ENCODE measurements at places on chromosomes 3 and 15.

- DNase-seq: no peak
Observed at GRCh38 chr3:70374179-70374578, 61.7 kb upstream of the MDFIC2 start.

- DNase-seq: no peak
Observed at GRCh38 chr3:15276028-15276724, 56.2 kb downstream of the SH3BP5 start.

DNA sequence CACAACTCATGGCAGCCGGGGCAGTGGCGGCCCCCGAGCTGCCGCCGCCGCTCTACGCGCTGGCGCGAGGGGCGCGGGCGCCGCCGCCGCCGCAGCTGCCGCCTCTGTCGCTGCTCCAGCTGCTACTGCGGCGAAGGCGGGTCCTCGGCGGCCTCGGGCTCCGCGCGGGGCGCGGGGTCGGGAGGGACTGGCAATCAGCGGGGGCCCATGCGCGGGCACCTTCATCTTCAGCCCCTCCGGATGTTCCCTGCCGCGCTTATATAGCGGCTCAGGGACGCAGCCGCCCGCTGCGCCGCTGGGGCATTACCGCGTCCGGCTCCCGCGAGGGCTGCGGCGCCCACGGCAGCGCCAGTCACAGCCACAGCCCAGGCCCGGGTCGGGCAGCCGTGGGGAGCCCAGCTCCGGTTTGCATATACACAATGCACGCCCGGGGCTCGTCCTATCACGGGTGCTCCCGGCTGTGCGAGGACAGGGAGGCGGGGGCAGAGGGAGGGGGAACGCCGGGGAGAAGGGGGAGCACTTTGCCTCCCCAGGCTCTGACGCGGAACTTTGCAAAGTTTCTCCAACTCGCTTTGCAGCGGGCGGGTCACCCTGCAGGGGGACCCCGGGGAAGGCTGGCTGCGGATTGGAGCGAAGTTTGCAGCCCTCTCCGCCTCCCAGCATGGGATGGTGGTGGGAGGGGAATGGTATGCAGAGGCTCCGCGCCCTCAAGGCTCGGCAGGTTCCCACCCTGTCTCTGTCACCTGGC, at the start of gene VGLL3:
VGLL3 (minus strand) TSS at position 416 of the 748 bp plus-strand sequence; CDS start at position 10, 406 bp downstream.
- DNase-seq: peak; percentile 14

DNA sequence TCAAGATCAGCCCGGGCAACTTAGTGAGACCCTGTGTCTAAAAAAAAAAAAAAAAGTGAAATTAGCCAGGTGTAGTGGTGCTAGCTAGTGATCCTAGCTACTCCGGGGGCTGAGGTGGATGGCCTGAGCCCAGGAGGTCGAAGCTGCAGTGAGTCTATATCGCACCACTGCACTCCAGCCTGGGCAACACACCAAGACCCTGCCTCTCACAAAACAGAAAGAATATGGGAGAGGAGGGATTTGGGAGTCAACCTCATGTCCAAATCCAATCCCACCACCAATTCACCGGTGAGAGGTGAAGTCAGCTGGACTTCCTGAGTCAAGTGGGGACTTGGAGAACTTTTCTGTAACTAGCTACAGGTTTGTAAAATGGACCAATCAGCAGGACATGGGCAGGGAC, 80.5 kb upstream of the MFGE8 start:
- DNase-seq: no peak

DNA sequence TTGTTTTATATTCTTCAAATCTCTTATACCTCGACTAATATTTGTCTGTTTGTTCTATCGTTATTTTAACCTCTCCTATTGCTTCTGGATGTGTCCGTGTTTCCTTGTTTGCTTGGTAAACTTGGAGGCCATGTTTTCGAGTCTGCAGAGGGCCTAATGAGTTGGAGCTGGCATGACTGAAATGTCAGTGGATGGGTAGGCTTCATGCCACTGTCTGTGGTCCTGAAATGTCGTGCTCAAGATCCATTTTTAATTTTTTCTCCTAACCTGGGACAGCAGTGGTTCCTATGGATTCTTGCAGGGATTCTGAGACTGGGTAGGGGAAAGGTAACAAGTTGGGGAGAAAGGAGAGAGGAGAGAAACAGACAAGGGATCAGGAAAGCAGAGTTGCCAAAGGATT, 18.8 kb upstream of the GASK1A start:
- DNase-seq: no peak

DNA sequence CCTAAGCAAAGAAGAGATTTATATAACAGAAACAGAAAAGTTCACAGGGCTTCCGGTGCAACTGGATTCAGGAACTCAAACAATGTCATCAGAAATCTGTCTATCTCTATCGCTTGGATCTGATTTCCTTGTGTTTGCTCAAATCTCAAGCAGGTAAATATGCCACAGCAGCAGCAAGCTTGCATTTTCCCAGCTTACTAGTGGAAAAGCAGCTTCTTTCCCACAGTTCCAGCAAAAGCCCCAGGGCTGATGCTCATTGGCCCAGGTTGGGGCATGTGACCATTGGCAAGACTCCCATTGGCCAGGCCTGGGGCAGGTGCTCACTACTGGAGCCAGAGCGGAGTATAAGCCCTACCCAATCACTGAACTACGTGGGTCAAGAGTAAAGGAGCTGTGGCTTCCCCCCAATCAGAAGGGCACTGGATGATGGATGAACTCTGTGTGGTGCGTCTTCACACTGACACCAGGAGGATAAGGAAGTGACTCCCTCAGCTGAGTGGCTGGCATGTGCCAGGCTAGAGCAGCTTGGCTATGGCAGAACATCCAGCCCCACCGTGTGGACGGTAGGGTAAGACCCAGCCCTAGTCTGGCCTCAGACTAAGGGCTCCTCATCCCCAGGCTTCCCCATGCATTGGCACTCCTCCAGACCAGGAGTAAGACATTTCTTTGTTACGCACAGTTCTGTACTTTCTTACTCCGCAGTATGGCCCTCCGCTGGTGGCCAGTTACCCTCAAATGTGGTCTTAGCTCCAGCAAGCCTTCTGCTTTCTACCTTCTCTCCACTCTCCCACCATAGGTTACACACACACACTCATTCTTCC, 13.1 kb upstream of the VIPR1 start:
- no peak for DNase-seq
